ENCODE measurements at places on chromosomes 11 and 22.

GRCh38 chr11:12131943-12132789 is 21.8 kb downstream of the MICAL2 start:
- DNase-seq = no peak

GRCh38 chr11:59918987-59919589 is 19.1 kb upstream of the OOSP1 start:
- DNase-seq = no peak

DNA sequence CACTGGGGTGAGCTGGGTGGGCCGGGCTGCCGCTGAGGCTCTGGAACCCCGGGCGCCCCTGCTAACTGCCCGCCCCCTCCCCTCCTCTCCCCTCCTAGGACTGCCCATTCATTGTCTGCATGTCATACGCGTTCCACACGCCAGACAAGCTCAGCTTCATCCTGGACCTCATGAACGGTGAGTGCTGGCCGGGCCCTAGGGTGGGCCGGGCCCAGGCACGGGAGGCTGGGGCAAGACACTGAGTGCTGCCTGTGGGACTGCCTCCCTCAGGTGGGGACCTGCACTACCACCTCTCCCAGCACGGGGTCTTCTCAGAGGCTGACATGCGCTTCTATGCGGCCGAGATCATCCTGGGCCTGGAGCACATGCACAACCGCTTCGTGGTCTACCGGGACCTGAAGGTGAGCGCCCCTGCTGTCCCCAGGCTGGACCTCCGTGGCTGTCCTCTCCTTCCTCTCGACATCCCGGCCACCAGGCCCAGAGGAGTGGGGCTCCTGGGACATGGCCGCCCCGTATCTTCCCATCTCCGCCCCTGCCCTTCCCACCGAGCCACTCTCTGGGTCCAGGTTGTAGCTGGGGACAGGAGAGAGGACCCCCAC is 7.5 kb upstream of the ANKRD13D start:
- no peak for DNase-seq

DNA sequence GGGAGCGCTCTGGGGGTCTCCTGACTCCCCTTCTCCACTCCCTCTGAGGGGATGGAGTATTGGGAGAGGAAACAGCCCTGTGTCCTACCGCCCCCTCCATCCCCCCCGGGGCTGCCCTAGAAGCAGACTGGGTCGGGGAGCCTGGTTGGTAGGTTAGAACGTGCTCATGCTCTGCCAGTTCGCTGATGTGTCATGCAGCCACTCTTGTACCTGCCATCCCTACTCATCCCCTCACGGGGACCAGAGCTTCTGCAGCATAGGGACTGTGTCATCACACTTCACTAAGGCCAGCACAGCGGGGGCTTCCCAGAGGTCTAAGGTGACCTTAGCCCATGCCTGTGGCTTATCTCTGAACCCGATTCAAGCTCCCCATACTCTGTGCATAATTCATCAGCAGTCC is 4.7 kb downstream of the KCNJ1 start:
- DNase-seq = no peak

- no peak for DNase-seq
Measured at GRCh38 chr11:102288725-102289083, 28.6 kb upstream of the BIRC3 start.

DNA sequence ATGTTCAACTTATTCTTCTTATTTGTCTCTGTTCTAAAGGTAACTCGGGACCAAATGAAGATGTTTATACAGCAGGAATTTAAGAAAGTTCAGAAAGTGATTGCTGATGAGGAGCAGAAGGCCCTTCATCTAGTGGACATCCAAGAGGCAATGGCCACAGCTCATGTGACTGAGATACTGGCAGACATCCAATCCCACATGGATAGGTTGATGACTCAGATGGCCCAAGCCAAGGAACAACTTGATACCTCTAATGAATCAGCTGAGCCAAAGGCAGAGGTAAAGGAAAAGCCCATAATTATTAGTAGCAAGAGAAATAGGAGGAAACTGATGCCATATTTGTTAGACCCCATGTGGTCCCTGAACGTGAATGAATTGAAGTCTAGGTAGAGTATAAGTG is 63.3 kb downstream of the TRIM44 start:
- no peak for DNase-seq

DNA sequence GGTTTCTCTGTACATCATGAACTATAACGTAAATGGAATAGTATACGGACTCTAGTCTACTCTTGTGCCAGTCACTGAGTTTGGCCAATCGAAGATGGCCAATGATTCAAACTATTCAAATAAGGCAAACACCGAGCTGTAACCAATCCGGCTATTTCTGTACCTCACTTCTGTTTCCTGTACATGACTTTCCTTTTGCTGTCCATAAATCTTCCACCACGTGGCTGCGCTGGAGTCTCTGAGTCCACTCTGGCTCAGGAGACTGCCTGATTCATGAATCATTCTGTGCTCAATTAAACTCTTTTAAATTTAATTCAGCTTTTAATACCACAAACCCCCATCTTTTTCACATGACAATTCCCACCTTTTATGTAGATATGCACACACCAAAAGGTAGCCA is 1.5 kb upstream of the JAML start:
- no peak for DNase-seq

GRCh38 chr11:2830030-2830812 is 55.4 kb downstream of the CDKN1C start:
- DNase-seq = no peak

- no peak for DNase-seq
Measured at GRCh38 chr11:12518606-12519385, 141.4 kb downstream of the PARVA start.

GRCh38 chr11:119928047-119928446 is 199.0 kb upstream of the NECTIN1 start:
- DNase-seq = no peak

- DNase-seq = no peak
Measured at GRCh38 chr11:79794057-79794456, 353.2 kb upstream of the TENM4 start.

GRCh38 chr11:67389477-67389876 is 2.3 kb upstream of the RAD9A start:
- DNase-seq = peak; percentile 23

GRCh38 chr11:119540370-119541125 is 117.6 kb upstream of the THY1 start:
- DNase-seq = no peak

- DNase-seq = no peak
Measured at GRCh38 chr11:92804388-92804966, 165.0 kb upstream of the MTNR1B start.

All from spinal cord (tissue), 10 donors.